ENCODE measurements at places on chromosomes 6 and 20. TPM values are rescaled to one million over a fixed set of nuclear protein-coding genes. Genes with fewer than 3 reads are reported as not detected.

Gene ARFGEF3
- total RNA-seq, result 1.0 TPM

Gene IL17F
- not detected for total RNA-seq

Gene CCN6
- 0.10 TPM for total RNA-seq

Gene POM121L2
- total RNA-seq, result not detected

Gene PAK5
- total RNA-seq, result 0.03 TPM

Gene BANF2
- not detected for total RNA-seq

Gene TBC1D32
- total RNA-seq, result 18.1 TPM

Gene LRRC73
- 0.78 TPM for total RNA-seq

Gene ATP9A
- 55.8 TPM for total RNA-seq

Gene SLC17A2
- not detected for total RNA-seq

Gene HSPA12B
- total RNA-seq, result not detected

Gene KIF13A
- 88.7 TPM for total RNA-seq

Gene EPB41L1
- 42.2 TPM for total RNA-seq

Gene CLPSL1
- total RNA-seq, result not detected

Gene HLA-G
- total RNA-seq, result 0.26 TPM

Gene MYBL2
- total RNA-seq, result 1.3 TPM

Gene FUT9
- total RNA-seq, result not detected

Gene PDE7B
- 53.1 TPM for total RNA-seq

Gene KCNK5
- total RNA-seq, result 0.03 TPM

Gene RBPJL
- not detected for total RNA-seq

Gene DNAH8
- not detected for total RNA-seq

Gene LPA
- total RNA-seq, result not detected

Gene SYCP2L
- not detected for total RNA-seq

Gene HLA-DQA1
- total RNA-seq, result not detected

Gene KIFC1
- total RNA-seq, result 5.0 TPM

Gene CST2
- total RNA-seq, result 17.5 TPM

Gene NTSR1
- total RNA-seq, result 0.03 TPM

Gene CD40
- 8.8 TPM for total RNA-seq

Gene MICB
- 15.8 TPM for total RNA-seq

Gene WFDC12
- total RNA-seq, result not detected

Gene SLC24A3
- total RNA-seq, result 4.1 TPM

Gene HLA-DQB1
- total RNA-seq, result not detected

Gene SPATA25
- 0.65 TPM for total RNA-seq

Gene GJA1
- total RNA-seq, result 563 TPM

Gene LGSN
- 0.07 TPM for total RNA-seq

Gene CD83
- 1.6 TPM for total RNA-seq

Gene BPIFB2
- total RNA-seq, result not detected

Gene SRMS
- total RNA-seq, result not detected

Gene KHDC1L
- total RNA-seq, result not detected

Measured in smooth muscle cell of the pulmonary artery (primary cell).